ENCODE measurements at places on chromosomes 3 and 15. TPM values are rescaled to one million over a fixed set of nuclear protein-coding genes. Genes with fewer than 3 reads are reported as not detected.

Gene CSPG4
- polyA plus RNA-seq: 14.5 TPM

Gene GPR62
- polyA plus RNA-seq: 0.02 TPM

Gene PHLDB2
- polyA plus RNA-seq: 33.8 TPM

Gene CMTM7
- polyA plus RNA-seq: 9.3 TPM

Gene NEK4
- 16.0 TPM for polyA plus RNA-seq

Gene TRIM71
- polyA plus RNA-seq: 0.02 TPM

Gene DAZL
- polyA plus RNA-seq: 0.34 TPM

Gene ZPLD1
- not detected for polyA plus RNA-seq

Gene ADPRH
- polyA plus RNA-seq: 3.0 TPM

Gene ZBED2
- polyA plus RNA-seq: 0.06 TPM

Gene EPHA3
- polyA plus RNA-seq: 0.23 TPM

Gene MYLK
- 918 TPM for polyA plus RNA-seq

DNA sequence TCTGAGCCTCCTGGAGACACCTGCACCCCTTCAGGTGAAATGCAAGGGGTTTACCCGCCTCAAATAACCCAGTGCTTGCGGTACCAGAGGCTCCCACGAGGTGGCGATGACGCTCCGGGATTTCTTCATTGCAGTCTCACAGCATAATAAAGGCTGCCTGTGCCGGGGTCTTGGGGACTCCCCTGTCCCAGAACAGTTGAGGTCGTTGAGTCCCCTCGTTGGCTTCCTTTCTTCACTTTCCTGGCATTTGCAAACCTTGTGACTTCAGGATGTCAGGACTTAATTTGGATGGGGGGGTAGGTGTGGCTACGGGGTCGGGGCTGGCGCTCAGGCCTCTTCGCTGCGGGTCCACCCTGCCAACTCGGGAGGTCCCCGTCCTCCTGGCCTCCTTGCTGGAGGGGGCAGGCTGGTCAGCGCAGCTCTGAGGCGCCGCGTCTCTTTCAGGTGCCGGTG lies 1.3 kb downstream of the GNAT1 start:
- DNase-seq: peak; percentile 55

- no peak for DNase-seq
Measured at GRCh38 chr15:42152196-42152920, 4.1 kb downstream of the PLA2G4F start.

- no peak for DNase-seq
Measured at GRCh38 chr3:22615790-22616189, 587.3 kb upstream of the UBE2E2 start.

DNA sequence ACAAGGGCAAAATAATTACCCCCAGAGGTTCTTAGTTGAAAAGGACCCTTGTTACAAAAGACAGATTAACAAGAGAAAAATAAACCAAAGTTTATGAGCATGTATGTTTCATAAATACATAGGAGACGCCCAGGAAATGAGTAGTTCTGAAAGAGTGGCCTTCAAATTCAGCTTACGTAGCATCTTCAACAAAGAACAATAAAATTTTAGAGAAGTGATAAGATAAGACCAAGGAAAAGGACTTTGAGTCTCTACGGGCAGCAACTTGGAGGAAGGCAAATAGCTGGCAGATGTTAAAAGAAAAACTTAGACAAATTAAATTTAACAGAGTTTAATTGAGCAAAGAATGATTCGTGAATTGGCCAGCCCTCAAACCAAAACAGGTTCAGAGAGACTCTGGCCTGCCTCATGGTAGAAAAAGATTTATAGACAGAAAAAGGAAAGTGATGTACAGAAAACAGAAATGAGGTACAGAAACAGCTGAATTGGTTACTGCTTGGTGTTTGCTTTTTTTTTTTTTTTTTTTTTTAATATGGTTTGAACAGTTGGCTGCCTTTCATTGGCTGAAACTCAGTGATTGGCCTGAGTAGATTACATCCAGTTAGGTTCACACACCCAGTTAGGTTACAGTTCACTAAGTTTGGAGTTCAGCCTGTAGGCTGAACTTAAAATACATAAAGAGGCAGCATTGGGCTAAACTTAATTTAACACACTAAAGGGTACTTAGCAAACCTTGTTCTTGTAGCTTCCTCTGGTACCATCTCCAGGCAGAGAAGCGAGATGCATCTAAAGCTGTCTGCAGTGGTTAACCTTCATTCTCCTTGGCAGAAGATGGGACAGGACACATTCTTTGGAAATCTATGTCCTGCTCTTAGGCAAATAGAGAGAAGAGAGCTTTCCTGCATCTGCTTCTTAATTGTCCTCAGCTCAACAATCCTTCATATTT lies 23.2 kb downstream of the C2CD4B start:
- DNase-seq: peak; percentile 33

GRCh38 chr15:67085818-67086636 lies 20.6 kb downstream of the SMAD3 start:
- peak; percentile 91 for DNase-seq

DNA sequence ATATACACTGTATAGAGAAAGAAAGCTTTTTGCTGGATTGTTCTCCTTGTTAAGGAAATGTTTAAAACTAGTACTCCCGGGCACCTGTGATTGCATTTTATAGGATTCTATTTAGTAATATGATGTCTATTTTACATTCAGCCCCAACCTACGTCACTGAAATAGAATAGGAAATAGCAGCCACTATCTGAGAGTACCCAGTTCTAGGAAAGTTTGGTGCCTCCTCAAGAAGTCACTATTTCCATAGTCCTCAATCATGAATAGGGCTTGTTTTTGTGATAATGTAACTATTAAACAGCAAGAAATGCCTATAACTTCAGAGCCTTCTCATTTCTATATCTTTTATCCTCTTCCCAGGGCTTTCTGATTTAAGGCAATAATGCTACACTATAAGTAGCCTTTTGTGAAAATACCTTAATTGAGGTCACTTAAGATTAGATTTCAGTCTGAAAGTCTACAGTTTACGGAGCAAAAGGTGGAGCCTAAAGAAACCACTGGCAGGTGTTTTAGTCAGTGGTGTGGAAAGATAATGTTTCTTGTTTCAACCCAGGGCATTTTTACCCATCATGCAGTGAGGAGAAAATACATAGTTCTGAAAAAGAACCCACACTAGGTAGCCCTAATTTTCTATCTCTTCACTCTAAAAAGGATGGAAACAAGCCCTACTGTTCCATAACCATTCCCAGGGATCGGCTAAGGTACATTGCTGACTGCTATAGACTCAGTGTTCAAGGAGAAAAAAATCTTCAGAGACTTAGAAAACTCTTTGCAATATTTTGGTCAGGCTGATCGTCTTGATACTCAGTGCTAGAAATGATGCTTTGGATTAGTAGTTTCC lies 38.7 kb downstream of the TIGIT start:
- no peak for DNase-seq

GRCh38 chr3:52844290-52844975 lies 9.6 kb upstream of the MUSTN1 start:
- DNase-seq: no peak

- DNase-seq: peak; percentile 59
Measured at GRCh38 chr3:123766193-123767008, 117.7 kb downstream of the MYLK start.

DNA sequence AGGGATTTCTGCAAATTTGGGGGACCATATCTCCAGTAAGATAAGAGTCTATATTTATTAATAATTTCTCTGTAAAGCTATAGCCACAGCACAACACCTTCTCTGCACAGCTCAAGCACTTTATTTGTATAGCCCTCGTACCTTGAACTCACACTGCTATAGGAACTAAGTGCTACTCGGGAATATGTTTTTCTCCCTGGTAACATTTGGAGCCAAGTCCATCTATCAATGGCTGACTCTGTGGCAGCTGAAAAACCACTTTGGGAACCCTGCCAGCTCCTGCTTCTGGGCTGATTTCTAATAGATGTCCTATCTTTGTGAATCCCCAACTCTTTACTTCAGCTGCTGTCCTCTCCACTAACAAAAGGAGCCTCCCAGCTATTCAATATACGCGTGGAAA lies 298.5 kb downstream of the GBE1 start:
- peak; percentile 68 for DNase-seq

DNA sequence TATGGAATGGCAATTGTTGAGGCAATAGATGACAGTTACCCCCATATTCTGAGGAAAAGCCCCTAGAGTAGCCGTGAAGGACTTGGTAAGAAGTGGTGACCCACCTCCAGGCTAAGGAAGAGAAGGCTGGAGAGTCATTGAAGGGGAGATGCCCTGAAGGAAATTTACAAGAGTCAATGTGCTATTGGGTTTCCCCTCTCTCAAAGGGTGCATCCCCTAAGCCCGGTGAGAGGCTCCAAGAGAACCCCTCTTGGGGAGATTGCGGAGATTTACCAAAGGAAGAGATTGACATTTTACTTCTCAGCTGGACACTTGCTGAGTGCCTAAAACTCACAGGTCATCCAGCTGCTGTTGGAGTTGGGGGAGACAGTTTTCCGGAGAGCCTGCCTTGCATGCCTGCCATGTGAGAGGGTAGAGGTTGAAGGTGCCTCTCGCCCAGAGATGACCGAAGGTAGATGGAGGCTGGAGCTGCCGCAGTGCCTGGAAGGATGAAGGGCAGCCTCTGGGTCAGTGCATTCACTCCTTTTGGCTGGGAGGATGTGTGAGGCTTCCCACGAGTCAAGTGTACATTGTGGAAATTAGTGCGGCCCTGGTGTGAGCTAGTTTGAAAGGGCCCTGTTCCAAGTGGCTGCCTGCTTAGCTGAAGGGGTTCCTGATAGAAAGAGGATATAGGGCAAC lies 30.7 kb downstream of the MESD start:
- DNase-seq: no peak

DNA sequence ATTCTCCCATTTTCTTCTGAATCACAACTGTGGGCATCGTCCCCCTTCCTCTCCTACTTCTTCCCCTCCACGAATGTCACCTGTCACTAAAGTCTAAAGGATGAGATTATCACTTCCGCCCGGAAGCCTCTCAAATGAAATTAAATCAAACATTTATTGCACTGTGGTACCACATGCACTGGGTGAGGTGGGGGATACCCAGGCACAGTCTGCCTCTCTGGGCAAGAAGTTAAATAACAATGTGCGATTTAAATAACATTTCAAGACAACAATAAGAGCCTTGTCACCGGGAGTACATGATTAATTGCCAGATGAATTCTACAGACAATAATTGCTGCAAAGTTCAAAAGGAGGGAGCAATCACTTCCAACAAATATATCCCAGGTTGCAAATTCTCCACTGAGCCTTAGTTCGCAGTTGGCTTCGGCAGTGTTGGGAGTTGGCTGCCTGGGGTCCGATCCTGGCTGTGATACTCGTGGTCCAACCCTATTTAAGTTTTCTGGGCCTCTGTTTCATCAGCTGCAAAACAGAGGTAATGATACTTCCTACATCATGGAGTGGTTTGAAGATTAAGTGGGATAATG lies 77.7 kb downstream of the FOXP1 start:
- no peak for DNase-seq

- DNase-seq: peak; percentile 36
Measured at GRCh38 chr15:41154412-41154811, 38.3 kb upstream of the INO80 start.

- DNase-seq: peak; percentile 46
Measured at GRCh38 chr15:66711862-66712261, 9.8 kb downstream of the SMAD6 start.

DNA sequence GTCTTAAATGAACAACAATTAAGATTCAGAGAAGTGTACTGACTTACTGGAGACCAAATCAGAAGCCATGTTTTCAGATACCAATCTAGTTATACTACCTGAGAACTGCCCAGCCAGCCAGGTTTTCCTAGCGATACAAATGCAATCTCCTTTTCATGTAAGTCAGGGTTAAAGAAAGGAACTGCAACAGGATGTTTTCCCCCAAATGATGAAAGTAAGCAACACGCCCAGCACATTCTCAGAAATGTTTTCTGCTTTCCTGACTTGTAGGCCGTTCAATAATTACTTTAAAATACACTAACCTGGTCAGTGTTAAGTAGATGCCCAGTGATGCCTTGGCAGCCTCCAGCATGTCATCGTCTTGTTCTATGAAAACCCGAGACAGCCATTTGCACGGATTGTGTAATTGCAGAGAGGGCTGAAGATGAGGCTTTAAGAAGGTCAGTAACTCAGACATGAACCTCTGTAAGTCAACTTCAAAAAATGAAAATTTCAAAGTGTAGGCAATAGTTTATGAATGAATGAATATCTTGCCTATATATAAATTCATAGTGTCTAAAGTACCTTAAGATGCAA lies 30.3 kb downstream of the LINS1 start:
- DNase-seq: no peak

DNA sequence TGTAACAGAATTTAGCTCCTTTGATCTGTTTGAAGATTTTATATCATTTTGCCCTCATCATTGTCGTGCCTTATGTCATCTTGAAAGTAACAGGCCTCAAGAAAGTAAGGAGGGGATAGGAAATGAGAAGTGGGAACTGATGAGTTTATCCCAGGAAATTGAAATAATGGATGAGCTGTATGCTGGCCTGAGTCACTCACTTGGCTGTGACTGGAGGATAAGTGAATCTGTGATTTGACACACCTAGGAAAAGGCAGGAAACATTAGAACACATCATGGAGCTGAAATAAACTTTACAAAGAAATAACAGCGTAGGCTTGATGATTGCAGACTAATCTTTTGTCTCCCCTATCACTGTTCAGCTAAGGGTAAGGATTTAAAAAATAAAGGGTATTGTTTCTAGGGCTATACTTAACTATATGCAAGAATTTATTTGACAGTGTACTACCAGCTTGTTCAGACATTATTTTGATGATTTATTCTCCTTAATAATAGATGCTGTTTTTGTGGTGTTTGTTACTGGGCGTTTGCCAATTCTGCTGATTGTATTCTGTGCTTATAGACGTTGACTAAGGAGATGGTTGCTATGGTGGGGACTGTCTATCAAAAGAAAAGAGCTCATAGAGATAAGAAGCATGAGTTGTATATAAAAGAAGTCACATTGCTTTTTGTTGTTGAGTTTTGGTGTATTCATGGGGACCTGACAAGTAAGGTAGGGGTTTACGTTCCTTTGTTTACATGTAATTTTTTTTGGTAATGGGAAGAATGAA lies 105.6 kb upstream of the ROPN1 start:
- peak; percentile 62 for DNase-seq

DNA sequence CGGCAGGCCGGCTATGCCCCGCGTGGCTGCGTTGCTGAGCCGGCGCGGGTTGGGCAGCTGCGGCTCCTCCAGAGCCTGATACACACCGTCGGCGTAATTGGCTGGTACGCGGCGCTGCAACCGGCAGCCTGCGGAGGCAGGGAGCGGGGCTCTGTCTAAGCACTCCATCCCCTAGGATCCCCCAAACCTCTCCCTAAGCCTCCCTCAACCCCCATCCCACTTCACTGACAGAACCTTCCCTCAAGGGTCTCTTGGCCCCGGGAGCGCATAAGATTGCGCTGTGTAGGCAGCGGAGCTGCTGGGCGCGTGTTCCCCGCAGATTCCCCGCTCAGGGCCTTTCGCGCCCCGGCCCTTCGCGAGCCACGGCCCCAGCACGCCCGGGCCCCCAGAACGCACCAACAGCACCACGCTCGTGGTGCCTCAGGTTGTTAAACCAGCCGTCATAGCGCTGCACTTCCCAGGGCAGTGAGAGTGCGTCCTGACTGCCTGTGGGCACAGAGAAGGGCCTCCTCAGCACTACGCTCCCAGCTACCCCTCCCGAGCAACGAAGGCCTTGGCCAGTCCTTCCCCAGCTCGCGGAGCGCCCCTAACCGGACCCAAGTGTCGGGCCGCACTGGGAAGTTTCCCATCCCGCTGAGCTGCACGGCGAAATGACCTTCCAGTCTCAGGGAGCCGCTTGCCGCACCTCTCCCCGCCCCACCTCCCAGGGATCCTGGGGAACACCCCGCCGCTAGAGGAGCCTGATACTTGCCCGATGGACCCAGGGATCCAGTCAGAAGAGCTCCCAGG lies 1.2 kb downstream of the DUOX2 start:
- DNase-seq: no peak

GRCh38 chr3:105938806-105939205 lies 70.0 kb upstream of the CBLB start:
- DNase-seq: no peak

GRCh38 chr15:42194513-42194912 lies 13.6 kb downstream of the VPS39 start:
- DNase-seq: peak; percentile 86

GRCh38 chr3:119293105-119293870 lies 895 bp upstream of the ARHGAP31 start:
- DNase-seq: no peak

Measured in fibroblast of lung (primary cell).